ENCODE measurements at places on chromosomes 4 and X. TPM values are rescaled to one million over a fixed set of nuclear protein-coding genes. Genes with fewer than 3 reads are reported as not detected.

DNA sequence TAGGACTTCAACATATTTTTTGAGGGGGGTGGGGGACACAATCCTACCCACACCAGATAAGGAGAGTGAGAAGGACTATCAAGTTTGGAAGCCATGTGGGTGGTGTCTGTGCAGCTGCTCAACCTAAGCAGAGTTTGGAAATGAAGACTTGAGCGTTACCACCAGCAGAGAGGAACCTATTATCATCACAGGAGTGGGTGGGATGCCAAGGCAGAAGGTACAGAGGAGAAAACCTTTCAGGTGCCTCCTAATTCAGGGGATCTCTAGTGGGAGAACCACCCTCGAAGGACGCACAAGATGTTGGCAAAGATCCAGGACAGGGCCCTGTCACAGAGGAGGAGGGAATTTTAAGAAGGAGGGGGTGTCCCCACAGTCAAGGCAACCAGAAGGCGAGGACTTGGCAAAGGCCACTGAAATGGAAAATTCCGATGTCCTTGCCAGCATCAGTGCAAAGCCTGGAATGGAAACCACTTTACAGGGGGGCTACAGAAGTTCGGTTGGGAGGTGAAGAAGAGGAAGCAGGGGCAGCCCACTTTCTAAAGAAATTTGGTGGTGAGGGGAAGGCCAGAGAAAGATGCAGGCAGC lies 8.4 kb upstream of the GPM6B start:
- DNase-seq = no peak

DNA sequence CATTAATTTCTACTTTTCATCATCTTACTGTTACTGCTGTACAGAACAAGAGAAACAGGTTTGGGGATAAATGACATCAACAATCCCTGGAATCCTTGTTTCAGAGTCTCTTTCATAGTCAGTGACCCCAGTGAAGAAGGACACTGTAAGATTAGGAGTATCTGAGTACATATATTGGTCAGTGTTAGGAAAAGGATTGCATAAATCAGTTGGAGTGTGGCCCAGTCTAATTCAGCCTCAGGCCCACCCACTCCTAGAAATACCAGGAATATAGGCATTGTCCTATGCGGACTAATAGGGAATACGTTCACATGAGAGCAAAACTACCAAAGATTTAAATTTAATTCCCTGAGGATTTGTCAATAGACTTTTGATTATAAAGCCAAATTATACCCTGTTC lies 237.8 kb downstream of the LDB2 start:
- DNase-seq = no peak

GRCh38 chrX:135581496-135581895 lies 61.0 kb downstream of the INTS6L start:
- no peak for DNase-seq

DNA sequence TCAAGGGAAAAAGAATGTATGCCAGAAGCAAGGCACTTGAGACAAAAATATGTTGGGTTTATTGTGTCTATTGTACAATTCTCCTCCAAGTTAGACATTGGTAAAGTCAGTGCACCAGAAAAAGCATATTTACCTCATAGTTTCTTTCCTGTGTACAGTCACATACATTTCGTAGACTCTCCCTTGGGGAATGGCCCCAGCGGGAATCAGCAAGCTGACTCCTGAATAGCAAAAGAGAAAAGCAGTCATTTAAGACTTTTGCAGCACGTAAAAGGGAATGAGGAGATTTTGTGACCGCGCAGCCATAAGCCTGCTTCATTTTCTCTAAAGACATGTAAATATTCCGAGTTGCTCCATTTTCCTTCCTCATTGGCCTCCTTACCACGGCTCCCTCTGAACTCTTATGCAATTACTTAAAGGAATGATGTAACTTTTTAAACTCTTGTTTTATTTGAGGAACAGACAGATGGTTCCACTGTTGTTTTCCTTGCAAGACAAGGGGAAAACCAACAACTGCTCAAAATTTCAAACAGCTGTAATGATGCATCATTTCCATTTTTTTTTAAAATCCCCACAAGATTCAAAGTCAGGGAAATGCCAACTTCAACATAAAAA lies 332.7 kb downstream of the UNC5C start:
- no peak for DNase-seq

DNA sequence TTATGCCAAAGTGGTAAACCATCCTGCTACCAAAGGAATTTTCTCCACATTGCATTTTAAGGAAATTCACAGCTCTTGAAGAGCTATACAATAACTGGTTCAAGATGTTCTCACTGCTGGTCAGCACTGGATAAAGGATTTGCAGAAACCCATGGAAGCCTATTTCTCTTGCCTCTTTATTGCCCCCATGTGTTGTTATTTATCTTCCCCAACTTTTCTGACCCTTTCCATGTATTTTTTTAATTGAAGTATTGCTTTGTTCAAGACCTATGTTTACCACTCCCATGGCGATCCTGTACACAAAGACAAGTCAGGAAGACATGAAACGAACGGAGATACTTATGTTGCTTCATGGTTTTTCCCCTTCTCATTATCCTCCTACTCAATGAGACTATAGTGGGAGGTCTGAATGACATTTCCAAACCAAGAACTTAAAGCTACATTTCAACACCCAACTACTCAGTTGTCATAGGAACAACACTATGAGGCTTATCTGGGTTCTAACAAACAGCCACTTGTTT lies 566.4 kb upstream of the DIPK2B start:
- no peak for DNase-seq

The F8A2 gene
- not detected for polyA plus RNA-seq

The NSD2 gene
- 103 TPM for polyA plus RNA-seq

The GPR119 gene
- polyA plus RNA-seq = not detected

The TIMP1 gene
- 73.2 TPM for polyA plus RNA-seq

The CENPVL2 gene
- polyA plus RNA-seq = 0.28 TPM

The NR3C2 gene
- polyA plus RNA-seq = 16.2 TPM

The CXorf65 gene
- polyA plus RNA-seq = not detected

The FAM47E gene
- polyA plus RNA-seq = 9.4 TPM

All from left kidney (tissue), 8 donors.